Activated CD4-positive, alpha-beta memory T cell treated with anti-CD3 and anti-CD28 coated beads for 36 hours (primary cell): ENCODE measurements at places on chromosomes 5 and 9. TPM values are rescaled to one million over a fixed set of nuclear protein-coding genes. Genes with fewer than 3 reads are reported as not detected.

- peaks cover 30% of the 10 kb centered on the region for H3K4me1 ChIP-seq
- DNase-seq = peak; percentile 36
- H3K27ac ChIP-seq = no peak overlapping the region
These were observed 3.6 kb upstream of the PAX5 start for GRCh38 chr9:37037503-37038301.

GRCh38 chr9:136679431-136679941, 7.8 kb downstream of the AGPAT2 start:
- H3K4me3 ChIP-seq = no peak overlapping the region
- no peak overlapping the region for H3K27ac ChIP-seq
- no peak for DNase-seq
- H3K4me1 ChIP-seq = no peaks in the 10 kb centered on the region

DNA sequence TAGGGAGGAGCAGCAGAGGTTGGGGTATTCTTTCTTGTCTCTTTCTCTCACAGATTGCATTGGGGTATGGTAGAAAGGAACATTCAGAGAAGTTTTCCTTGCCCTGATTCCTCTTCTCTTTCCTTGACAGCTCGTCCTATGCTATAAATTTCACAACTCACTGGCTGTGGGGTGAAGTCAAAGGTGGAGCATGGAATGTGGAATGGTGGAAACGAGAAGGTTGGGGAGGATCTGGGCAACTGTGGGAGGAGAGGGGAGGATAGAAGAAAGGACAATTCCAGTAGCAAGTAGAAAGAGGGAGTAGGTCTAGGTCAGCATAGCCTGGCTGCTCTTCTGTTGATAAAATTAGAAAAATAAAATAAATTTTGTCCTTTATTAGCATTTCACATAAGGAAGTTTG, 39.0 kb upstream of the POC5 start:
- no peak for DNase-seq
- H3K4me3 ChIP-seq = no peak overlapping the region
- no peak overlapping the region for H3K27ac ChIP-seq
- no peaks in the 10 kb centered on the region for H3K4me1 ChIP-seq
- H3K36me3 ChIP-seq = no peaks in the 10 kb centered on the region

- no peak overlapping the region for H3K27ac ChIP-seq
- H3K27me3 ChIP-seq = no peaks in the 10 kb centered on the region
- H3K4me1 ChIP-seq = no peaks in the 10 kb centered on the region
- DNase-seq = no peak
- H3K36me3 ChIP-seq = no peaks in the 10 kb centered on the region
These were observed 722.0 kb upstream of the ADAMTS16 start for GRCh38 chr5:4418084-4418483.

- no peak overlapping the region for H3K4me3 ChIP-seq
- H3K27ac ChIP-seq = no peak overlapping the region
- H3K36me3 ChIP-seq = no peaks in the 10 kb centered on the region
- no peak for DNase-seq
- no peaks in the 10 kb centered on the region for H3K27me3 ChIP-seq
- H3K4me1 ChIP-seq = no peaks in the 10 kb centered on the region
These were observed 92.9 kb upstream of the GRHPR start for GRCh38 chr9:37329576-37329975.

GRCh38 chr9:136546697-136547501, 1.1 kb upstream of the NOTCH1 start:
- H3K4me3 ChIP-seq = peak overlapping the region; percentile 68
- no peaks in the 10 kb centered on the region for H3K27me3 ChIP-seq
- H3K4me1 ChIP-seq = peaks cover 45% of the 10 kb centered on the region
- peak; percentile 76 for DNase-seq

DNA sequence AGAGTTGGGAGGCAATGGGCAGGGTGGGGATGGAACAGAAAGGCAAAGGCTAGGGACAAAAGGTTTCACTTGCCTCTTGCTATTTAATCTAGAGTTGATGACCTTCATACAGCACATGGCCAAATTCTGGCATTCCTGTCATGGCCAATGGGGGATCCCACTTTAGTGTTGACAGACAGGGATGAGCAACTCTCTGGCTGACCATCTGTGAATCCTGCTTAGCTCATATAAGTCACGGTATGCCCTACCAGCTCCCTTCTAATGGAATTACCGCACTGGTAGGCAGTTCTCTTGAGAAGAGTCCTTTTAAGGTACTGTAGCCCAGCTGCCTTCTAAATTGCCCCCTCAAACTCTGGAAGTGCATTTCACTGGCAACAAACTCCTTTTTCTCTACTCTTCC, 76.1 kb downstream of the MAMDC2 start:
- DNase-seq = no peak
- no peaks in the 10 kb centered on the region for H3K4me1 ChIP-seq
- no peaks in the 10 kb centered on the region for H3K27me3 ChIP-seq
- no peak overlapping the region for H3K27ac ChIP-seq
- no peaks in the 10 kb centered on the region for H3K36me3 ChIP-seq

DNA sequence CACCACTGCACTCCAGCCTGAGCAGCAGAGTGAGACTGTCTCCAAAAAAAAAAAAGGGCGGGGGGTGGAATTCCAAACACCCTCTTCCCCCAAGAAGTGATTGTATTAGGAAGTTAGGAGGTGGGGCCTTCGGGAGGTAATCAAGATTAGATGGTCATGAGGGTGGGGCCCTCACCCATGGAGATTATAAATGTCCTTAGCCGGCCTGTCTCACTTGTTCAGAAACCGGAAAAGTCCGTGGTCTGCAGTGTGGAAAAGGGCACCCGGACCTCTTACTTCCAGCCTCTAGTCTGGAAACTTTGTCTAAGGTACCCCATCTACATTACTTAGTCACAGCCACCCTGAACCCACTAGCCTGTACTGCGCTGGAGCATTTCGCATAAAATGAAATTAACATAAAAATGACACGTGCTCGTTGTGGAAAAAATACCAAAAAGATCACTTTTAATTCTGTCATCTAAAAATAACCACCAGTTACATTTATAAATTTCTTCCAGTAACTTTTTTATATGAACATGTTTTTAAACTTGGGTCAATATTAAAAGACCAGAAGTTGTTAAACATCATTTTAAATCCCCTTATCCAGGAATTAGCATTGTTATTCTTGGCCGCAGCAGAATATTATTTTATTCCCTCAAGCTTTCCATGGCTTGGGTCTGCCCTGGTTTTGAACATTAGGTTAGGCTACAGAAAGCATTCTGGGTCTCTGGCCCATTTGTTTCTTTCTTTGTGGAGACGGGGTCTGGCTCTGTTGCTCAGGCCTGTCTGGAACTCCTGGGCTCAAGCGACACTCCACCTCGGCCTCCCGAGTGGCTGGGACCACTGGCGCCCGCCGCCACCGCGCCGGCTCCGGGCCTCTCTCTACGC, 1.2 kb upstream of the CKS2 start:
- peak; percentile 20 for DNase-seq
- H3K4me3 ChIP-seq = peak overlapping the region; percentile 94

DNA sequence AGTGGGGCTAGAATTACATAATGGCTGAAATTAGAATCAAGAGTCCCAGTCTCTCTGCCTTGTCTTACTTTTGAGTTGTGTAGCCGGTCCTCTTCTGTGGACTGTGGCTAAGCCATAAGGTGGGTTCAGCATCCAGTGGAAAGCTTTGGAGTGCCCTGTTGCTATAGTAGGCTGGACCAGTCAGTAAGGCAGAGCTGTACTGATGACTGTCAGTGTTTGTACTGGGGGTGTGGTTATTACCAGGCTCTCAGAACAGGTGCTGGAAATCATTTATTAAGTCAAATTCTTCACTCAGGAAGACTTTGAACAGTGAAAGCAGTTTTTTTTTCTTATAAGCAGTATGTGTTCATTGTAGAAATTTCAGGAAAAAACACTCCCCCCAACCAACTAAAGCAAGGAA, 129.4 kb downstream of the ZSWIM6 start:
- DNase-seq = no peak
- H3K4me3 ChIP-seq = no peak overlapping the region
- H3K36me3 ChIP-seq = no peaks in the 10 kb centered on the region

DNA sequence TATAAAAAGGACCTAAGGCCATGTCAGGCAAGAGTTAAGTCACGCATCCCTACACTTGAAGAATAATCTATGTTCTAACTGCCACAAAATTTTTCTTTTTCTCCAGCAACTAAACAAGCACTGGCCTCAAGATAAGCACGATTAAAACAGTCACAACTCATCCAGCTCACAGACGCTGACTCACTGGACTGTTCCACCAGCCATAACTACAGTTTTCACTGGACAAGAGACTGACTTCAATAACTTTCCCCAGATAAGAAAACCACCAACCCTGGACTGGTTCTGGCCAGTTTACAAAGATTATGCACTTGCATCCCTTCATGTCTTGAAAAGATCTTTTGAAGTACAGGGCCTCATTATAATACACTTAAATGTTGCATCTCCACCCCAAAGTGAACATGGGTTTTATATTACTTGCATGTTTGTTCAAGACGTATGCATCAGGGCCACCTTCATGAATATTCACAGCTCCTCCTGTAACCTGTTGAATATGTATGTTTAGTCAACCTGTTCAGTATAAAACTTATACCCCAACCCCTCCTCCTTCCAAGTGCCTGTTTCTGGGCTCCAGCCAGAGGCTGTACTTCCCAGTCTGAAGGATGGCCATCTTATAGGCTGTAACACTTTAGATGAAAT, 129.3 kb upstream of the EPB41L4A start:
- no peaks in the 10 kb centered on the region for H3K36me3 ChIP-seq
- H3K4me1 ChIP-seq = peaks cover 3% of the 10 kb centered on the region
- peaks cover 5% of the 10 kb centered on the region for H3K27me3 ChIP-seq
- H3K4me3 ChIP-seq = no peak overlapping the region
- no peak overlapping the region for H3K27ac ChIP-seq

GRCh38 chr5:72231991-72232703, 87.9 kb downstream of the MRPS27 start:
- no peak for DNase-seq
- no peaks in the 10 kb centered on the region for H3K27me3 ChIP-seq
- no peak overlapping the region for H3K27ac ChIP-seq
- H3K36me3 ChIP-seq = peaks cover 51% of the 10 kb centered on the region

DNA sequence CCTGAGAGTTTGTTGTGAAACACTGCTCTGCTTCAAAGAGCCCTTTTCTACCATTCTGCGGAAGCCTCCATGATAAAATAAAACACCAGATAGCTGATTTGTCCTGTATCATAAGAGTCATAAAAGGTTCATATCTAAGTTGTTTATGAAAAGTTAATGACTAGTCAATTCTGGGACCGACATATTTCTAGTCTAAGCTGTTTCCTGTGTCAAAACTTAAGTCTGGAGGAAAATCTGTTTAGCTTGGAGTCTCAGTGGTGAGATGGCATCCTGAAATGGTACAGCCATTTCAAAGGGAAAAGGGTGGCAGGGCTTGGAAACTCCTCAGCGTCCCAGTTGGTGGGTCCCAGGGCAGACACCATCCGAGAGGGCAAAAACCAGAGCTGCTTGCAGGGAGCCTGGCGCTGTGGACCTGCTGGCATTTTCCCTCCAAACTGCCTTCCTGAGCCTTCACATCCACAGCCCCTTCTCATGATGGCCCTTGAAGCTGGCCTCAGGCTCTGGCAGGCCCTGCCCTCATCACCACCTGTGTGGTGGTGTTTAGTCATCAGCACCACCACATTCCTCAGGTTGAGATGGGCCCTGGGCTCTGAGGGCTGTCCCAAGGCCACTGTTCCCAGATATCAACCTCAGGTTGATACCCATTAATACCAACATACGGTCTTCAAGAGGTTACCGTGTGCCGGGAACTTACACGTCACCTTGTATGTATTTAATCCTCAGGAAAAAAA, 184.0 kb downstream of the HSPA4 start:
- no peaks in the 10 kb centered on the region for H3K36me3 ChIP-seq
- no peak overlapping the region for H3K27ac ChIP-seq
- H3K27me3 ChIP-seq = no peaks in the 10 kb centered on the region
- no peak for DNase-seq
- H3K4me1 ChIP-seq = peaks cover 6% of the 10 kb centered on the region

DNA sequence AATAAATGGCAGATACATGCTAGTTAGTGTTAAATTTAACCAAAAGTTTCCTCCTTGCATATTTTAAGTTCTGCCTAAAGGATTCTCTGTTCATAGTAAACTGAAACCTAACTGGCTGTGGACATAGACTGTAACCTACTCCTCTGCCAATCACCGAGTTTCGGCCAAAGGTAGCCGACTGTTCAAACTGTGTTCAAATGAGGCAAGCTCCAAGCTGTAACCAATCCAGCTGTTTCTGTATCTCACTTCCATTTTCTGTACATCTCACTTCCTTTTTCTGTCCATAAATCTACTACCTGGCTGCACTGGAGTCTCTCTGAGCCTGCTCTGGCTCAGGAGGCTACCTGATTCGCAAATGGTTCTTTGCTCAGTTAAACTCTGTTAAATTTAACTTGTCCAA, 44.1 kb downstream of the KCNV2 start:
- H3K27me3 ChIP-seq = no peaks in the 10 kb centered on the region
- H3K27ac ChIP-seq = no peak overlapping the region
- peaks cover 70% of the 10 kb centered on the region for H3K36me3 ChIP-seq
- H3K4me1 ChIP-seq = peaks cover 23% of the 10 kb centered on the region
- H3K4me3 ChIP-seq = no peak overlapping the region

- no peak overlapping the region for H3K27ac ChIP-seq
- H3K36me3 ChIP-seq = peaks cover 6% of the 10 kb centered on the region
- no peak for DNase-seq
- no peak overlapping the region for H3K4me3 ChIP-seq
- peaks cover 7% of the 10 kb centered on the region for H3K4me1 ChIP-seq
These were observed 54.6 kb upstream of the ABL1 start for GRCh38 chr9:130780415-130780814.

GRCh38 chr5:125375143-125375542, 628.7 kb upstream of the ZNF608 start:
- DNase-seq = no peak
- H3K36me3 ChIP-seq = no peaks in the 10 kb centered on the region
- H3K27me3 ChIP-seq = no peaks in the 10 kb centered on the region
- no peaks in the 10 kb centered on the region for H3K4me1 ChIP-seq
- H3K4me3 ChIP-seq = no peak overlapping the region

GRCh38 chr9:35731415-35732184, 395 bp downstream of the TLN1 start:
- H3K4me1 ChIP-seq = peaks cover 22% of the 10 kb centered on the region
- H3K36me3 ChIP-seq = peaks cover 15% of the 10 kb centered on the region
- H3K27ac ChIP-seq = no peak overlapping the region
- no peak for DNase-seq

- no peak overlapping the region for H3K4me3 ChIP-seq
- H3K27me3 ChIP-seq = peaks cover 15% of the 10 kb centered on the region
- no peak for DNase-seq
- H3K4me1 ChIP-seq = peaks cover 6% of the 10 kb centered on the region
These were observed 29.6 kb downstream of the GRIN3A start for GRCh38 chr9:101708855-101709254.

- H3K27ac ChIP-seq = no peak overlapping the region
- no peak for DNase-seq
- no peaks in the 10 kb centered on the region for H3K36me3 ChIP-seq
- no peaks in the 10 kb centered on the region for H3K27me3 ChIP-seq
- H3K4me3 ChIP-seq = no peak overlapping the region
These were observed 4.0 kb downstream of the LCN2 start for GRCh38 chr9:128153060-128153946.

SYNPO gene
- total RNA-seq = 0.14 TPM

DNAH5 gene
- total RNA-seq = not detected

MARCOL gene
- total RNA-seq = not detected

UHRF2 gene
- total RNA-seq = 62.9 TPM

GADD45G gene
- 5.7 TPM for total RNA-seq

EPB41L4B gene
- 0.21 TPM for total RNA-seq

PDE6A gene
- not detected for total RNA-seq

DAB2 gene
- total RNA-seq = not detected

ZCCHC9 gene
- total RNA-seq = 49.1 TPM

SUSD3 gene
- 67.0 TPM for total RNA-seq

ANKRD18A gene
- 8.6 TPM for total RNA-seq

RIMOC1 gene
- 25.0 TPM for total RNA-seq

FBP1 gene
- 0.62 TPM for total RNA-seq
